ENCODE measurements at places on chromosomes 6 and 20. TPM values are rescaled to one million over a fixed set of nuclear protein-coding genes. Genes with fewer than 3 reads are reported as not detected.

Gene SH3BGRL2
- total RNA-seq = 6.3 TPM

Gene TDP2
- total RNA-seq = 37.4 TPM

Gene LAMA5
- 121 TPM for total RNA-seq

Gene FOXF2
- total RNA-seq = 4.7 TPM

Gene GUCA1A
- total RNA-seq = 6.7 TPM

Gene BPIFB2
- total RNA-seq = 1.4 TPM
